A549 treated with Hydrocortisone at 1 μM for 4 hours (cell line): ENCODE measurements at places on chromosomes 3 and 15. TPM values are rescaled to one million over a fixed set of nuclear protein-coding genes. Genes with fewer than 3 reads are reported as not detected.

TRIM42 gene
- total RNA-seq = not detected in 5 replicates

FES gene
- 0.83 to 1.1 TPM (median 0.84 TPM) in 5 replicates for total RNA-seq

SAMD7 gene
- not detected in 5 replicates for total RNA-seq

PIERCE2 gene
- total RNA-seq = 3.0 to 5.3 TPM (median 3.4 TPM) in 5 replicates

CAMK2N2 gene
- 0.78 to 1.7 TPM (median 1.4 TPM) in 5 replicates for total RNA-seq

DNASE1L3 gene
- total RNA-seq = 0.22 to 0.31 TPM in 2 of 5 replicates, not detected in the others

TMEM40 gene
- 0.15 to 0.68 TPM (median 0.50 TPM) in 5 replicates for total RNA-seq

PPARG gene
- total RNA-seq = 37.4 to 43.6 TPM (median 41.5 TPM) in 5 replicates

SLC28A1 gene
- 0.03 to 0.06 TPM in 2 of 5 replicates, not detected in the others for total RNA-seq

KBTBD13 gene
- total RNA-seq = not detected in 5 replicates

WDR73 gene
- 34.6 to 48.6 TPM (median 36.2 TPM) in 5 replicates for total RNA-seq

GOLGA8S gene
- total RNA-seq = 0.08 to 0.22 TPM (median 0.14 TPM) in 5 replicates

PIK3CA gene
- total RNA-seq = 4.1 to 7.6 TPM (median 6.4 TPM) in 5 replicates

CATSPER2 gene
- 0.40 to 1.3 TPM (median 0.68 TPM) in 5 replicates for total RNA-seq

PLA2G4E gene
- 0.03 TPM in 1 of 5 replicates, not detected in the others for total RNA-seq

PLSCR2 gene
- total RNA-seq = 0.11 TPM in 1 of 5 replicates, not detected in the others

CCDC39 gene
- total RNA-seq = not detected in 5 replicates

GPR156 gene
- 0.24 to 0.49 TPM (median 0.36 TPM) in 5 replicates for total RNA-seq

EFCAB12 gene
- total RNA-seq = 0.68 to 1.2 TPM (median 1.0 TPM) in 5 replicates

PYGO1 gene
- 6.0 to 7.7 TPM (median 7.1 TPM) in 5 replicates for total RNA-seq

MAP2K1 gene
- total RNA-seq = 96.1 to 133 TPM (median 121 TPM) in 5 replicates

IQCF5 gene
- not detected in 5 replicates for total RNA-seq

DLEC1 gene
- 0.02 to 0.09 TPM (median 0.05 TPM) in 5 replicates for total RNA-seq

MESP2 gene
- total RNA-seq = 0.24 to 0.84 TPM (median 0.48 TPM) in 5 replicates

TGM5 gene
- not detected in 5 replicates for total RNA-seq

GOLGA8H gene
- total RNA-seq = 1.9 to 3.9 TPM (median 2.8 TPM) in 5 replicates

FBXL2 gene
- 7.3 to 8.7 TPM (median 7.4 TPM) in 5 replicates for total RNA-seq

CCR8 gene
- not detected in 5 replicates for total RNA-seq

SLC6A20 gene
- total RNA-seq = 0.01 to 0.05 TPM (median 0.03 TPM) in 4 of 5 replicates, not detected in the other

UBA3 gene
- total RNA-seq = 20.3 to 27.0 TPM (median 23.9 TPM) in 5 replicates

SOX14 gene
- not detected in 5 replicates for total RNA-seq

MUC20 gene
- total RNA-seq = 0.28 to 1.0 TPM (median 0.55 TPM) in 5 replicates

PATL2 gene
- total RNA-seq = 0.11 to 0.23 TPM (median 0.17 TPM) in 4 of 5 replicates, not detected in the other

LMAN1L gene
- total RNA-seq = 0.09 to 0.15 TPM in 2 of 5 replicates, not detected in the others

ZNF860 gene
- 1.1 to 1.6 TPM (median 1.4 TPM) in 5 replicates for total RNA-seq

RUBCN gene
- total RNA-seq = 7.5 to 9.8 TPM (median 9.0 TPM) in 5 replicates

LINGO1 gene
- 7.8 to 10.9 TPM (median 9.3 TPM) in 5 replicates for total RNA-seq

RABL3 gene
- 12.6 to 25.0 TPM (median 16.0 TPM) in 5 replicates for total RNA-seq

RFTN1 gene
- total RNA-seq = 2.6 to 4.1 TPM (median 3.4 TPM) in 5 replicates

LRRN1 gene
- total RNA-seq = not detected in 5 replicates

MME gene
- total RNA-seq = 0.10 to 0.16 TPM in 2 of 5 replicates, not detected in the others

HYAL3 gene
- 7.6 to 9.9 TPM (median 8.9 TPM) in 5 replicates for total RNA-seq

CYP11A1 gene
- 0.08 to 0.16 TPM in 2 of 5 replicates, not detected in the others for total RNA-seq

CAMP gene
- total RNA-seq = 0.20 TPM in 1 of 5 replicates, not detected in the others

KIAA1143 gene
- 10.6 to 18.3 TPM (median 15.3 TPM) in 5 replicates for total RNA-seq

PRICKLE2 gene
- 2.4 to 3.3 TPM (median 2.6 TPM) in 5 replicates for total RNA-seq

CRELD1 gene
- 11.6 to 14.0 TPM (median 13.1 TPM) in 5 replicates for total RNA-seq

RHOV gene
- total RNA-seq = 3.7 to 4.8 TPM (median 4.6 TPM) in 5 replicates

PTH1R gene
- total RNA-seq = 0.85 to 1.3 TPM (median 1.2 TPM) in 5 replicates

AHSG gene
- 0.09 to 0.13 TPM (median 0.12 TPM) in 4 of 5 replicates, not detected in the other for total RNA-seq

SPATA12 gene
- total RNA-seq = 0.30 to 0.38 TPM (median 0.37 TPM) in 5 replicates

GOLGA8J gene
- 0.16 TPM in 1 of 5 replicates, not detected in the others for total RNA-seq

GP5 gene
- not detected in 5 replicates for total RNA-seq

ZIC1 gene
- 0.01 to 0.18 TPM (median 0.10 TPM) in 3 of 5 replicates, not detected in the others for total RNA-seq

IL17RD gene
- total RNA-seq = 0.54 to 1.4 TPM (median 1.1 TPM) in 5 replicates

SH2D7 gene
- total RNA-seq = not detected in 5 replicates

GRIP2 gene
- total RNA-seq = 1.0 to 1.6 TPM (median 1.2 TPM) in 5 replicates
